SK-N-SH treated with all-trans-retinoic acid at 6 μM for 48 hours (cell line): ENCODE measurements at places on chromosomes 13 and 19.

DNA sequence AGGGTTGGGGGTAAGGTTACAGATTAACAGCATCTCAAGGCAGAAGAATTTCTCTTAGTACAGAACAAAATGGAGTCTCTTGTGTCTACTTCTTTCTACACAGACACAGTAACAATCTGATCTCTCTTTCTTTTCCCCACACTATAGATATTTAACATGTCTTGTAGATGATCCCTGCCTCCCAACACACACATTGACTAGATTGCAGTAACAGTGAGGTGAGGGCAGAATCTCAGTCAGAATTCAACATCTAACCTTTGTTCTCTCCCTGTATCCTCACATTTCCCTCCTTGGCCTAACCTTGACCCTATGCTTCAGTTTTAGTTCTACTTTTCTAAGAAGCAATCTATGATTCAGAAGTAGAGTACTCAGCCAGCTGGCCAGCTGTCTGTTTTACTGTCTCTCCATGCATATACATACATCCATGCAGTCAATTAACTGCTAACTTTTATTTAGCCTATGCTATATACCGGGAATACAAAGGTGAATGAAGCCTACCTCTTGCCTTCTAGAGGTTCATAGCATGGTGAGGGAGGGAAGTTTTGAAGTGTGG lies 18.1 kb downstream of the DNAJC15 start:
- ATAC-seq, result no peak

- ATAC-seq, result no peak
These were observed 55.4 kb downstream of the RYR1 start for GRCh38 chr19:38488776-38489481.

GRCh38 chr19:46692918-46693722 lies 23.8 kb downstream of the PRKD2 start:
- ATAC-seq, result no peak

- ATAC-seq, result no peak
These were observed 869.5 kb upstream of the PCDH9 start for GRCh38 chr13:68099631-68100030.

GRCh38 chr19:35399231-35399630 lies 28.4 kb downstream of the GPR42 start:
- ATAC-seq, result no peak

DNA sequence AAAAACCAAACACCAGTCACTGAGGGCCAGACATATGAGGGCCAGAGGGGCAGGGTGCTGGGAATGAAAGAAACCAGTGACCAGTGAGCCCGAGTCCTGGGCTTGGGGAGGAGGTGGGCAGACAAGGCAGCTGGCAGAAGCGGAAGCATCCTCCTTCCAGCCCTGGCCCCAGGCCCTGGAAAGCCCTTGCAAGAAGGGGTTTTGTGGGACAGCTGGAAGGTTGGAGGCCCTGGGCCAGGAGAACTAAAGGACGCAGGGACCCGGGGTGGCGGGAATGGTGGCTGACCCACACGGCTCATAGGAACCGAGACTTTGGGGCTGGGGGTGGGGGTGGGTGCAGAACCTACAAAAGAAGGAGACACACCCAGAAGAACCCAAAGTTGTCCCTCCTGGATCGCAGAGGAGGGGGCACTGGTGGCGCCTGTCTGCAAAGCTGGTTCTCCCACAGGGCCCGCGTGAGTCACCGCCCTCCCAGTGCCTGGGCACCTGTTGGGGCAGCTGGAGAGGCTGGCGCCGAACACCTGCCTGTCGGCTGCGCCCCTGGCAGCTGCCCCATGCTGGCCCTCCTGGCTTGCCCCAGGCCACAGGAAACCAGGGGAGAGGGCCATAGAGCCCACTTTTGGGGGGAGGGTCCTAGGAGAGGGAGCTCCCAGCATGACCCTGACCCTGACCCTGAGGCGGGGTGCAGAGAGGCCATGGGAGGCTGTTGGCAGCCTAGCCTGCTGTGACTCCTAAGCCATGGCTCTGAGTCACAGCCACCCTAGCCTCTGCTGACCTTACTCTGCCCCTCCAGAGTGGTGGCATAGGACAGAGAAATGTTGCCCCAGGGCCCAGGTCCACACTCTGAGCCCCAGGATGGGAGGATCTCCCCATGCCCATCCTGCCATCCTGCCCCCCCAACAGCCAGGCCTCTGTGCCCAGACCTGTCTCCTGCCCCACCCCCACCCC lies 802 bp downstream of the DMPK start:
- peak; percentile 5 for ATAC-seq
